ENCODE measurements at places on chromosomes 4 and X. TPM values are rescaled to one million over a fixed set of nuclear protein-coding genes. Genes with fewer than 3 reads are reported as not detected.

DNA sequence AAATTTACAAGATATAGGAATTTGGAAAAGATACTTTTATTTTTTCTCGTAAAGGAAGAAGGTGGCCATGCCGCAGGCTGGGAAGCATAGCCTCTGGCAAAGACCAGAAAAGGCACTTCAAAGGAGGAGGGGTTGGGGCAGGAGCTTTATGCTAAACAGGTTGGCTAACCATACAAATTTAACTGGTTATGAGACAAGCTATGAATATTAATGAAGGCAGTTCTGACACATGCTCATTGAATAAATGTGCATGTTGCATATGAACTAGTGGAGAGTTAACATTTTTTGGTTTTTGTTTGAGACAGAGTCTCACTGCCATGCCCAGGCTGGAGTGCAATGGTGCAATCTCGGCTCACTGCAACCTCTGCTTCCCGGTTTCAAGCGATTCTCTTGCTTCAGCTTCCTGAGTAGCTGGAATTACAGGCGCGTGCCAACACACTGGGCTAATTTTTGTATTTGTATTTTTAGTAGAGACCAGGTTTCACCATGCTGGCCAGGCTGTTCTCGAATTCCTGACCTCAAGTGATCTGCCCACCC is 36.5 kb downstream of the GALNTL6 start:
- no peaks in the 10 kb centered on the region for H3K27me3 ChIP-seq
- DNase-seq, result no peak
- H3K4me3 ChIP-seq, result no peak overlapping the region
- no peaks in the 10 kb centered on the region for H3K36me3 ChIP-seq
- no peak overlapping the region for H3K27ac ChIP-seq
- H3K4me1 ChIP-seq, result no peaks in the 10 kb centered on the region

GRCh38 chr4:6342530-6343293 is 73.1 kb downstream of the WFS1 start:
- peak; percentile 59 for DNase-seq
- H3K4me1 ChIP-seq, result no peaks in the 10 kb centered on the region
- H3K27me3 ChIP-seq, result peaks cover 42% of the 10 kb centered on the region
- no peak overlapping the region for H3K27ac ChIP-seq
- no peaks in the 10 kb centered on the region for H3K36me3 ChIP-seq

DNA sequence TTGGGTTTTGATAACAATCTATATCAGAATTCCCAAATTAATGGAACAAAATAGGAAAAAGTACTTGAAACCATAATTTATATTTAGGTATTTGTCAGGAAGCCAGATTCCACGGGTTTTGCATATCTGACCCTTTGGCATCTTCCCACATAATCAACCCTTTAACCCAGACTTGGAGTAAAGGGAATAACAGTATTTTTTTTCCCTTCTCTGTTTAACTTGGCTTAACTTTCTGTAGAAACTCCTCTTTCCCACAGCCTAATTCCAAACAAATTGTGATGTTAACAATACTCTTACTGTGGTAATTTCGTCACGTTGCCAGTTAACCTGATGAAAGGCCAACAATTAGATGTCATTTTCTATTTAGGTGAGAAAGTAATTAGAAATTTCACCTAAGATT is 49.4 kb upstream of the GUCY1A1 start:
- H3K4me1 ChIP-seq, result no peaks in the 10 kb centered on the region
- no peak overlapping the region for H3K4me3 ChIP-seq
- no peak for DNase-seq
- H3K27me3 ChIP-seq, result no peaks in the 10 kb centered on the region
- H3K27ac ChIP-seq, result no peak overlapping the region
- no peaks in the 10 kb centered on the region for H3K36me3 ChIP-seq

- DNase-seq, result no peak
- H3K36me3 ChIP-seq, result no peaks in the 10 kb centered on the region
- H3K4me3 ChIP-seq, result peak overlapping the region; percentile 17
- H3K27me3 ChIP-seq, result no peaks in the 10 kb centered on the region
- peak overlapping the region; percentile 24 for H3K27ac ChIP-seq
Observed at GRCh38 chrX:118528071-118528737, 32.6 kb downstream of the DOCK11 start.

DNA sequence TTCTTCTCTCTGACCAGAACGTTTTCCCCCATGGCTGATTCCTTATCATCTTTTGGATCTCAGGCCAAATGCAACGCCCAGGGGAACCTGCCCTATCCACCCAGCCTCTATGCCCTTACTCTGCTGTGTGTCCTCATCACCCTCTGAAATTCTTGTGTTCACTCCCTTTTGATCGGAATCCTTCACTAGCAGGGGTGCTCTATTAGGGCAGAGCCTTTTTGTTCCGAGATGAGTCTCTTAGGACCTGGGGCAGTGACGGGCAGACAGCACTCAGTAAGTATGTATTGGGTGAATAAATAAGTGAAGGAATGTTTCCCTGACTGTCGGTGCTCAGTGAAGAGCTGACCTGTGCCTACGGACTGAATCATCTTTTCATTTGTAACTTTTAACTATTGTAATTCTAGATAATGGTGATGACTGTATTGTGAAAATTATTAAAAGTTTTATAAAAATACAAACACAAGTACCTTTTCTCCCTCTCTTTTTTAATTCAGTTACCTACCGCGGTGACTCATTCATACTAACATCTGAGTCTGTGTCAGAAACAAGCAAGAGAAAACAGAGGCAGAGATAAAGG is 4.8 kb upstream of the TENM3 start:
- no peak overlapping the region for H3K27ac ChIP-seq
- H3K4me1 ChIP-seq, result no peaks in the 10 kb centered on the region
- no peaks in the 10 kb centered on the region for H3K36me3 ChIP-seq
- no peaks in the 10 kb centered on the region for H3K27me3 ChIP-seq
- no peak overlapping the region for H3K4me3 ChIP-seq

GRCh38 chr4:121324331-121324730 is 56.5 kb downstream of the QRFPR start:
- no peak for DNase-seq
- H3K36me3 ChIP-seq, result no peaks in the 10 kb centered on the region
- H3K27ac ChIP-seq, result no peak overlapping the region
- H3K4me3 ChIP-seq, result no peak overlapping the region
- H3K27me3 ChIP-seq, result no peaks in the 10 kb centered on the region

GRCh38 chr4:107740381-107740780 is 20.3 kb upstream of the PAPSS1 start:
- H3K4me3 ChIP-seq, result no peak overlapping the region
- no peaks in the 10 kb centered on the region for H3K36me3 ChIP-seq
- no peak for DNase-seq

- peaks cover 34% of the 10 kb centered on the region for H3K4me1 ChIP-seq
- H3K36me3 ChIP-seq, result no peaks in the 10 kb centered on the region
- peak overlapping the region; percentile 83 for H3K27ac ChIP-seq
- H3K4me3 ChIP-seq, result no peak overlapping the region
- H3K27me3 ChIP-seq, result no peaks in the 10 kb centered on the region
Observed at GRCh38 chr4:76624241-76624681, 189.2 kb downstream of the SHROOM3 start.

- H3K36me3 ChIP-seq, result no peaks in the 10 kb centered on the region
- no peaks in the 10 kb centered on the region for H3K4me1 ChIP-seq
- no peak overlapping the region for H3K27ac ChIP-seq
Observed at GRCh38 chr4:188372058-188372457, 232.8 kb downstream of the TRIML1 start.

GRCh38 chrX:68935362-68935761 is 106.5 kb downstream of the EFNB1 start:
- no peaks in the 10 kb centered on the region for H3K27me3 ChIP-seq
- DNase-seq, result no peak
- no peak overlapping the region for H3K27ac ChIP-seq

DNA sequence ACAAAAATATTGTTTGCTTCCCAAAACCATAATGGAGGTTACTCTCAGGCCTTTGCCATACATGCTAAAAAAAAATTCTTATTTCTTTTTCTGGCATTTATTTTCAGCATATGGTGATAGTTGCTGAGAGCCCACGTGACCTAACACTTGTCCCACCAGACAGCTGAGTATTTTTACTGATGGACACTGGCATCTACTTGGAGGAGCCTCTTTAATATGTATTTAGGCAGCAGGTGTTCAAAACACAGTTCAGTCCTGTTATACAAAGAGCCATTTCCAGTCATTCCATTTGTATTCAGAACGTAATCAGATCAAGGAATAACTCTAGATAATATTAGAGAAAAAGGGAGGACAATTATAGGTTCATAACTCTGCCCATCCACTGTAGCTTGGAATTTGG is 95.5 kb downstream of the CXCL13 start:
- H3K4me3 ChIP-seq, result no peak overlapping the region
- H3K27me3 ChIP-seq, result no peaks in the 10 kb centered on the region
- H3K36me3 ChIP-seq, result no peaks in the 10 kb centered on the region
- DNase-seq, result no peak

- H3K27ac ChIP-seq, result no peak overlapping the region
- no peaks in the 10 kb centered on the region for H3K36me3 ChIP-seq
Observed at GRCh38 chr4:128350449-128351045, 62.9 kb upstream of the PGRMC2 start.

GRCh38 chrX:2596555-2597255 is 94.4 kb upstream of the CD99 start:
- H3K4me3 ChIP-seq, result no peak overlapping the region
- peaks cover 19% of the 10 kb centered on the region for H3K36me3 ChIP-seq
- H3K27ac ChIP-seq, result no peak overlapping the region
- H3K4me1 ChIP-seq, result peaks cover 6% of the 10 kb centered on the region
- DNase-seq, result no peak
- no peaks in the 10 kb centered on the region for H3K27me3 ChIP-seq

GRCh38 chrX:128518508-128518907 is 466.3 kb upstream of the ACTRT1 start:
- no peak overlapping the region for H3K4me3 ChIP-seq
- H3K27ac ChIP-seq, result no peak overlapping the region
- H3K4me1 ChIP-seq, result no peaks in the 10 kb centered on the region

- no peaks in the 10 kb centered on the region for H3K4me1 ChIP-seq
- no peak overlapping the region for H3K4me3 ChIP-seq
- no peaks in the 10 kb centered on the region for H3K27me3 ChIP-seq
- no peak for DNase-seq
Observed at GRCh38 chr4:76156635-76157034, 8.4 kb upstream of the NUP54 start.

GRCh38 chrX:16039363-16039762 is 84.0 kb upstream of the GRPR start:
- H3K27ac ChIP-seq, result no peak overlapping the region
- no peak for DNase-seq
- H3K4me1 ChIP-seq, result no peaks in the 10 kb centered on the region
- no peaks in the 10 kb centered on the region for H3K36me3 ChIP-seq
- H3K4me3 ChIP-seq, result no peak overlapping the region

Gene TCP11X2
- 0.27 TPM for total RNA-seq

Gene SLC7A11
- 3.2 TPM for total RNA-seq
